ENCODE measurements at places on chromosomes 12 and 14.

GRCh38 chr14:36217732-36218131, 41.2 kb upstream of the PTCSC3 start:
- DNase-seq = no peak

GRCh38 chr12:65962036-65962430, 137.8 kb downstream of the HMGA2 start:
- DNase-seq = no peak

GRCh38 chr14:69358233-69358963, 39.7 kb downstream of the ERH start:
- DNase-seq = peak; percentile 74

DNA sequence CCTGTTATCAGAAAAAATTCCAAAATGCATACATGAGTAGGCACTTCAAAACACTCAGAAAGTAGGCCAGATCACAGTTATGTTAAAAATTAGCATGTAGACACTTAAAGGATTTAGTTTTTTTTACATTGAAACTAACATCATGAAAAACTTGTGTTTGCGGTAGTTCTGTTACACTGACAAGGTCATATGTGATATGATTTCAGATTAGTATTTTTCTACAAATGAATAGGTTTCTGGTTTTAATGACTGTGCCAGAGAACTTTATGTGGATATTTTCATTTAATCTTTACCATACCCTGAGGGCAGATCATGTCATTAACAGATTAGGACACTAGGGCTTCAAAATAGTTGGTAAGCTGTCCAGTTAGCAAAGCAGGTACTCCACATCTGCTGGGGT, 20.7 kb downstream of the YARS2 start:
- DNase-seq = no peak

DNA sequence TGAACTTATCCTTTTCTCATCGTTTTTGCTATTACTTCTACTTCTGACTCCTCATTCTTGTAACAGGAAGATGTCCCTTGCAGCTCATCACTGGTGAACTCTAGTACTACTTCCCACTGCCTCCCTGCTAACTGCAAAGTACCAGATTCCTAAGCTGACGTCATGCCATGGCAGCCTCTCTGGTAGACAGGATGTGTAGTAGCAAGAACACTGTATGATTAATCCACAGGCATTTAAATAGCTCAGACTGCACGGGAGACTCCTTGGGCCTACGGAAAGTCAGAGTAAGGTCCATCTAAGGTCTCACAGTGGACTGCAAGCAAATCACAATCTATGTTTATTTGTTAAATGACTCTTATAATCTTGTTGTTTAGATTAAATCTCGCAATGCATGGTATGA, 43.5 kb downstream of the DNAI7 start:
- no peak for DNase-seq

GRCh38 chr12:62744551-62744950, 190.4 kb downstream of the PPM1H start:
- DNase-seq = no peak

DNA sequence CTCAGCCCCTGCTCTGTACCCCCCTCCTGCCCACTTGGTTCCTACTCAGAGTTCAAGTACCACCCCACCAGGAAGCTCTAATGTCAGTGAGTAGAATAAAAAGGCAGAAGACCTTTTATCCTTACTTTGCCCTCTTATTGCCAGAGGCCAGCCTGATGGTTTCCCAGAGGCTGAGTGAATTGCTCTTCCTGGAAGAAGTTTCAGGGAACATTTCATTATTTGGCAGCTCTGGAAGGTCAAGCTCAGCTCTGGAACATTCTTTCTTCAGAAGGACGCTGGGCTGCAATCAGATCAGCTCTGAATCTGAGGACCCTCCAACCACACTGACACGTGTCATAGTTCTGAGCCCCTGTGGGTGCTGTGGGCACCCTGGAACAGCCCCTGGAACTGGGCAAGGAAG, 188.9 kb downstream of the ETV6 start:
- DNase-seq = peak; percentile 26

GRCh38 chr14:73394317-73394716, 64.0 kb downstream of the NUMB start:
- no peak for DNase-seq

GRCh38 chr14:95463171-95463901, 53.1 kb downstream of the SYNE3 start:
- DNase-seq = no peak

DNA sequence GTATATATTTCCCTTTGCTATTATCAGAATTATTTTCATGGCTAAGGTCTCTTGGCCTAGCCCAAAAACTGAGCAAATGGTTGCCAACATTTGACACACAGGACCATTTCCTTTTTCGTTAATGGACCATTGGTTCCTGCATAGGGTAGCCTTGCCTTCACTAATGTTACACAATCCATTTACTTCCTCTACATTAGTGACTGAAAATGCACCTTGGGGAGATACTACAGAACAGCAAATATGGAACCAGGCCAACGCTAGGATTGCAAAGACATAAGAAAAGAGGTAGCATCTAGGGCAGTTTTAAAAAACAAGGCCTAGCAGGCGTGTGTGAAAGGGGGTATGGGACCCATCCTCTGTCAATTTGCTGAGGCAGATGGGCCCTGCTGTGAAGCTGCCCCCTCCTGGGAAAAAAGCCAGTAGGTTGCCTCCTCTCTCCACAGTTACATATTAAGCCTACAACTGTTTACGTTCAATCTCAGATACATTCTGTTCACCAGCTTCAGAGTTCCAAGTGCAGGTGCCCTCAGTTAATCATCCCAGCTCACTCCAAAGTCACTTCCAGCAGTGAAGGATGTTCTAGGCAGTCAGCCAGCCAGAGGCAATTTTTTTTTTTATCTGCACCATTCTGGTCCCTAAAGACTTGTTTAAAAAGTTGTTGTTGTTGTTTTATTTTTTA, 15.0 kb downstream of the AQP6 start:
- DNase-seq = no peak

DNA sequence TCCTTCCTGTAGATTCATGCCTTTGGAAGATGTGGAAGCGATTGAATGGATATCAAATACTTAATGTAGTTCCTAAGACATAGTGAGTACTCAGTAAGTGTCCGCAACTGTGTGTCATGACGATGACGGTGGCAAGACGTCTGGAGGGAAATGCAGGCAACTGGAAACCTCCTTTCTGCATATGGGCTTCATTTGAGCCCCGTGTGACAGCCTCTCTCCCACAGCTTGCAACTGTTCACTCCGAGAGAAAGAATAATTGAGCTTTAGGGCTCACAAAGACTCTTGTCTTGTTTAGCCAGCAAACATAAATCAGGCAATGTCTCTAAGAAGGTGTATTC, 6.9 kb downstream of the CFAP251 start:
- no peak for DNase-seq

- no peak for DNase-seq
These were observed 767 bp upstream of the CCNT1 start for GRCh38 chr12:48717252-48717695.

DNA sequence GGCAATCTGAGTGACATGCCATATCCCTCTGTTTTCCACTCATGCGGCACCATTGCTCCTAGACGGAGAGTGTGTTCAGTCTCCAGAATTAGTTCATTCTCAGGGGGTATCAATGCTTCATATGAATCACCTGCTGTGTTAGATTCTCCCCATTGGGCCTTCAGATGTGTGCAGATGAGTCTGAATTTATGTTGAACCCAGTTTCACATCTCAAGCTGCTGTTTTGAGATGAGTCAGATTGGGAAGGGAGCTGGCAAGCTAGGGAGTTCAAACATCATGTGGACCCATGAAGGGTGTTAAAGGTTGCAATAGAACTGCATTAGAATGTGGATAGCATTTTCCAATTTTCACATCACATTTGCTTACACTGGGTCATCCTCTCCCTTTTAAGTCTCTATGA, 46.9 kb upstream of the KCNA1 start:
- DNase-seq = no peak

DNA sequence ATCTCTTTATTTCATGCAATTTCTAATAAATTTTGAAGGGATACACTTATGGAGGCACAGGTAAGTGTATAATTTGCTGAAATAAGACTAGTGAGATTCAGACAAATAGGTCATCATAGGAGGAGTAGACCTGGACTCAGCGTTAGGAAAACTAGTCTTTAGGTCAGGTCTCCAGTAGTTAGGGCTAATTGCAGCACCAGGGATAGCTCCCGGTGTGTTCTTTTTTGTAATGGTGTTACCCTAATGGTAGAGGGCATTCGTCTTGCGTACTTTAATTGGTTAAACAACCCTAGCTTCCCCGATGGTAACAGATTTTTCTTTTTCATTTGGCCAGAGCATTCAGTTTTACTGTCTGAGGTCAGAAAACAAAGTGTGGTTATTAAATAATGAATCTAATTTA, 64.9 kb downstream of the ARID2 start:
- DNase-seq = no peak

DNA sequence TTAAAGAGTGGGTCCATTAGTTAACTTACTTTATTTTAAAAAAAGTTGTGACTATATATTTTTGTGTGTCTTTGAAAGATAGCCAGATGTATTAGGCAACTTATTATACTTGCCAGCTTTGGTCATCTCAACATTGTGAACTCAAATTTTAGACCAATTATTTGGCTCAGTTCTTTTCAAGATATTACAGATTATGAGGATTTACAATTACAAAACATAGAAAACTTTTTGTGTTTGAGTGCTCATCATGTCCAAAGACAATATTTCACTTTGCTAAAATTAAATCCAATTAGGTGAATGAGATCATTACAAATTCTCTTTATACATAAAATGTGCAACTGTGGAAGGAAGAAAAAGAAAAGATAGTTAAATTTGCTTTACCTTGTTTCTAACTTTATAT, 18.3 kb upstream of the PDE3A start:
- no peak for DNase-seq

DNA sequence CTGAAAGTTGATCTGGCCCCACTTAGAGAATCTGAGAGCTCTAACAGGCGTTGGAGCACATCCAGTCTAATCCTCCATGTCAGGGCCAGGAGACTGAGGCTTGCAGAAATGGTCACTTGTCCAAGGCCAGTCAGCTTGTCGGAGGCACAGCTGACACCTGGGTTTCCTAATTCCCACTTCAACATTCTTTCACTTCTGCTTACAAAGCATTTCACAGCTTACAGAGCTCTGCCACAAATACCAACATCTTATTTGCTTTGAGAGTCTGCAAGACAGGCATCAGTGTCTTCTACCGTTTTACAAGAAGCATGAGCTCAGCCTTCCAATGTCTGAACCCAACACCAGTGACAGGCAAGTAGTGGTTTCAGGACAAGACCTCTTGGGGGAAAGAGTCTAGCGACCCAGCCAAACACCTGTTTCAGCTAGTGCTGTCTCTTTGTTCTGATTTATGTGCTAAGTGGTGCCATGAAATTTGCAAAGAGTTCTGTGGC, 31.8 kb downstream of the ISCA2 start:
- no peak for DNase-seq

- DNase-seq = no peak
These were observed 5.2 kb downstream of the FMNL3 start for GRCh38 chr12:49702009-49702408.

DNA sequence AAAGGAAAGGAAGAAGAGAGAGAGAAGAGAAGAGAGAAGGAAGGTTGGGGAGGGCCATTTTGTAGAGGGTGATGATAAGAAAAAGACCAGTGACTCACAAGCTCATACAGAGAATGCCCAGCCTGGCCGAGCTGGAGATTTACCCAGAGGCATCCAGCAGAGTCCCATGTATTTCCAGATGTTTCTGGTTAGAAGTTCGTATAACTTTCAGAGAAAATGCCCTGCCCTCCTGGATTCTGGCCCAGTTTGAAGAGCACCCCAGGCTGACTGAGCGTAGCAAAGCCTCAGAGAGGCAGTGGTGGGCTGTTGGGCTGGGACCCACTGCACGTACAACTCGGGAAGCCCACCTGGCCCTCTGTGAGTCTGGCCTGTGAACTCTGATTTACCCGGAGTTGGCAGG, 221.8 kb downstream of the SLC41A2 start:
- no peak for DNase-seq

DNA sequence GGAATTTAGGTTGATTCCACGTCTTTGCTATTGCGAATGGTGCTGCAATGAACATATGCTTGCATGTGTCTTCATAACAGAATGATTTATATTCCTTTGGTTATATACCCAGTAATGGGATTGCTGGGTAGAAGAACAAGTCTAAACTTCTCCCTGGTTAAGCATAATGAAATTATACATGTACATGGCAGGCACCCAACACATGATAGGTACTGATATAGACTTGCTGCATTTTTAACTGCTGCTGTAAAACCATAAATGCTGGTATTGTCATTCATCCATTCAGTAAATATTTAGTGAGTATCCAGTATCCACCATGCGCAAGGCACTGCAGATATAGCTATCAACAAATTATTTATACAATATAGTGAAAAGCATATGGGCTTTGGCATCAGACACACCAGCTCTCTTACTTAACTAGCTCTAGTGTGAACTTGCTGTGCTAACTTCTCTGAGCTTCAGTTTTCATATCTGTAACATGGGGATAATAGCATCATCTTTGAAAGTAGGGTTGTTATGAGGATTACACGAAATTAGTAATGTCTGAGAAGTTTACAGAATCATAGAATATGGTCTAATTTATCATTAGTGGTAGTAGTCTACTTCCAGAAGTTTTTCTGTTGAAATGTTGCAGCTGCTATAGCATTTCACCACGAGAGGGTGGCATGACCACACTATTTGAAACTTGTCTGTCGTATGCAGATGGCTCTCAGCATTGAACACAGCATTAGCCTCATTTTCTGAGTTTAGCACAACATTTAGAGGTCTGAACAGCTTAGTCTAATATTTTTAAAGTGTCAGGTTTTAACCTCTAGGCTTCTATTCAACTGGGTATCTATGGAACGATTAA, 32.0 kb upstream of the SEL1L start:
- no peak for DNase-seq

DNA sequence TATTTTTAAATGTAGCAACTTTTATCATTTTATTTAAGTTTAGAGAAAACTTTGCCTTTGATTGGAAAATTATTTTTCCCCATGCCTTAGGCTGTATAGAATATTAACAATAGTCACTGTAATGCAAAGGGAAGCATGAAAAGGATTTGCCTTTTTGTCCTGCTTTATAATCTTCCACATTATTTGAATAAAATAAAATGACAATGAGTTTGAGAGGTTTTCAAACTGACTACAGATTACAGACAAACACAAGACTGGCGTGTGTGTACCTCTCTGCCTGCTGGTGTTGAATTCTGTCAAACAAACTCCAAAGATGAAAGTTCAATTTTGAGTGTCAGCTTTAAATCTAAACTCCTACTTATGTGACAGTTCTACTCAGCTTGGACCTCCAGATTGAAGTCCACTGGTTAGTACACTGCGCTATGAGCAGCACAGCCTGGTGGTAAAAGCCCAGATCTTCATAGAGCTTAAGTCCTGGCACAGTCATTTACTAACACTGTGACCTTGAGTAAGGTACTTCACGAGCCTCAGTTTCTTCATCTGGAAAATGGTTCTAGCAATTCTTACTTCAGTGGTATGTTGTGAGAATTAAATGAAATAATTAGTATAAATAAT, 98.3 kb upstream of the CPNE8 start:
- no peak for DNase-seq
